Hypothalamus (tissue), 51 donors: ENCODE measurements at places on chromosomes 16 and 17.

DNA sequence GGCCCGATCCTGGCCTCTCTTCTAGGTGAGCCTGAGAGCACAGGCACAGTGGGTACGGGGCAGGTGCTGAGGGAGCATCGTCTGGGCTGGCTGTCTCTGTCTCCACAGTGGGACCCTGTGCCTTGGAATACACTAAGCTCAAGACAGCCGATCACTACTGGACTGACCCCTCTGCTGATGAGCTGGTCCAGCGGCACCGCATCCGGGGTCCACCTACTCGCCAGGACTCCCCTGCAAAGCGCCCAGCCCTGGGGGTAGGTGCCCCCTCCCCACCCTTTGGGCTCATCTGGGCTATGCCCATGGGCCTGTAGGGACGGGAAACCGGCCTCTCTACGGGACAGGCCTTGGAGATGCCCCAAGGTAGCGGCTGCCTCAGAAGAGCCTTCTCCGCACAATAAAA lies 25.6 kb downstream of the SGSM2 start:
- no peak for DNase-seq

DNA sequence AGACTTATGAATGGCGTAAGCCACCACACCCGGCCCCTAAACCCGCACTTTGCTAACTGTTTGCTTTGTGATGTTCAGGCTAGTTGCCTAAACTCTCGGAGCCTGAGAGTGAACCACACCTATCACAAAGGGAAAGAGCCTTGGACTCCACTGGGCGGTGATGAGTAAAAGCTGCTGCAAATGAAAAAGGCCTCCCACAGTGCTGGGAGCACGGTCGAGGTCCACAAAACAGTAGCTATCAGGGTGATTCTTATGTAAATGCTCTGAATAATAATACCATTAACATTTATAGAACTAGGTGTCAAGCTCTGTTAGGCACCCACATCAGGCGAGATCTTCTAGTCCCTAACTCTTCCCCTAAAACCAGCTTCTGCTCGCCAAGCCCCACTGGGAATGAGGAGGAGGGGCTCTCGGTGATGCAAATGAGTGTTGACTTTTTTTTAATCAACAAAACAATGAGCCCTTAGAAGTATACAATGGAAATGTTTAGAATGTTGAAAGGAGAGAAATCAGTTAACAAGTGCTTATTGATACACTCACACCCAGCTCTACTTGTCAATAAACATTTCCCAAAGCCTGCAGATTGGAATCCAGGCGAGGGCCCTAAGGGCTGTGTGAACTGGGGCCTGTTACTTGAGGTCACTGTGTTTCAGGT lies 19.8 kb downstream of the FBRS start:
- no peak for DNase-seq

- no peak for DNase-seq
Measured at GRCh38 chr17:64216338-64217248, 46.5 kb downstream of the TEX2 start.

DNA sequence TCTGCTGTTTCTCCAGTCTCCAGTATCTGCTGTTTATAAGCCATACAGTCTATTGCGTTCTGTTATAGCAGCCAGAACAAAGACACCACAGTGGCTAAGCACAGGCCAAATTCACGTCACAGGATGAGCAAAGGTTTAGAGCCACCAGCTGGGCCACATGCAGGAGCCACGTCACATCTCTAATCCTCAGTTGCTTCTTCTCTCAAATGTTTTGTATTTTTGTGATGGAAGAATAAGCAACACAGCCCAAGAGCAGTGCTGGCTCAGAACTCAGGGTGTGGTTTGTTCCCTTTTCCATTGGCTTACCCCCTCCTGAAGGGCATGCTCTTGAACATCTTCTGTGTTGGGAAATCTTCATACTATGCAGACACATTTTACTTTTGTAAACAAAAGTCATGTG lies 309.4 kb upstream of the CDH5 start:
- no peak for DNase-seq

GRCh38 chr16:85170066-85170491 lies 57.8 kb upstream of the CIBAR2 start:
- no peak for DNase-seq
